ENCODE measurements at places on chromosomes 6 and 20. TPM values are rescaled to one million over a fixed set of nuclear protein-coding genes. Genes with fewer than 3 reads are reported as not detected.

The DOK5 gene
- 0.54 TPM for total RNA-seq

The MDFI gene
- total RNA-seq = not detected

The EEF1A2 gene
- 0.27 TPM for total RNA-seq

GRCh38 chr6:79034865-79035264, 43.2 kb downstream of the PHIP start:
- DNase-seq = no peak

DNA sequence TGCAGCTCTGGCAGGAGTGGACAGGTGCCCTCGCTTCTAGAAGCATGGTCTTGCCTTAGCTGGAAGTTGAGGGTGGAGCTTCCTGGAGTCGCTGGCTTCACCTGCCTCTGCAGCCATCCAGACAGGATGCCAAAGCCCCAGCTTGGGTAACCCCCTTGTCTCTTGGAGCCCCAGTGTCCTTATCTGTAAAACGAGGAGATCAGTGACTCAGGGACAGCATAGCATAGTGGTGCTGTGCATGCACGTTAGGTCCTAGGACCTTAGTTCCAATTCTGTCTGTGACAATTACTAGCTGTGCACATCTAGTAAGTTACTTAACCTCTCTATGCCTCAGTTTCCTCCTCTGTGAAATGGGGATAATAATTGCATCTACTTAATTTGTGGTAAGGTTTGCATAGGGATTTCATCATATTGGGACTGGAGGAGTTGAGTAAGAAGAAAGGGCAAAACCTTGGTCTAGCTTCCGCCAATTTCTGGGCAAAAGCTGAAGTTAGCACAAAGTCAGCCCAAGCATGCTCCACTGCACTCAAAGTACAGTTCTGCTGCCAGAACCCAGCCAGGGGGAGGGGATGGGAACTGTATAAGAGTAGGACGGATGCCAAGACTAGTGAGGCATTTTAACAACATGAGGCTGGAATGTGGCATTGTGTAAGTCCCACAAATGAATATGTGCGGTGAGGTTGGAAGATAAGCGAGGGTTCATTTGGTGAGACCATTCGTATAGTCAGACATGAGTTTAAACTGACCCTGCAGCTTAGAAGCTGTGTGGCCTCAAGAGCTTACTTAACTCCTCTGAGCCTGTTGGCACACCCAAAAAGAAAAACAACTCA, 24.5 kb downstream of the TOX2 start:
- no peak for DNase-seq

DNA sequence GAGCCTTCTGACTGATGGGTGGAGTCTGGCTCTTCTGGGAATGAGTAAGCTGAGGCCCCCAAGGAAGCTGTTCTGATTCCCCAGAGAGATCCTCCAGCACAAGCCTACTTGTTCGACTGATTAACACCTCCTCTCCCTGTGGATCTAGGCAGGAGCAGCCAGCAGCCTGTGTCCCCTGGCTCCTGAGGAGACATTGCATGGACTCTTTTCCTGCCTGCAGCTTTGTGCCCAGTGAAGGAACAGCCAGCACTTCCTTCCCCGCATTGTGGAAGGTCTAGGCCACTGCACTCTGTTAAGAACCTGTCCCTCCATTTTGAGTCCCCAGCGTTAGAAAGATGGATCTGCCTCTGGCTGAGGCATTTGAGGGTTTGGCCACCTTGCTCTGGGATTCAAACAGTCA, 29.1 kb downstream of the LRFN2 start:
- DNase-seq = no peak

Measured in hematopoietic multipotent progenitor cell (in vitro differentiated cells).